ENCODE measurements at places on chromosomes 2 and 18.
A peak's percentile ranks its signal among the peaks of the same experiment; 100 is the strongest.

- DNase-seq: no peak
These were observed 119.9 kb downstream of the DPP4 start for GRCh38 chr2:161954103-161954502.

GRCh38 chr2:10592652-10593051, 97.1 kb downstream of the NOL10 start:
- DNase-seq: no peak

DNA sequence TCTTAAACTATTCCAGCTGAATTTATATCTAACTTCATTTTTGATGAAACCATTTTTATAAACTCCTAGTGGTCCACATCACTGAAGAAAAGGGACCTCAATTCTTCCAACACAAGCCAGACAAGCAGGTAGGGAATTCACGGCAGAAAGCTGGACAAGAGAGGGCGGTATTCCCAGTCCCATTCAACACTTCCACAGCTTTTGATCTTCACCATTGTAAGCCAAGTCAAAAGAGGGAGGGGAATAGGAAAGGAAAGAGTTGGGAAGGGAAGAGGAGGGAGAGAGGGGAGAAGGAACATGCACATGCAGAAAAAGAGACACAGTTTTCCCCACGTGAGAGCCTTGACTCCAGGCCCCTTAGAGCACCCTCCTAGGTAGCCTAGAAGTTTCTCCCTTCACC, 77.4 kb downstream of the CCBE1 start:
- no peak for DNase-seq

- no peak for DNase-seq
These were observed 9.4 kb downstream of the MBD2 start for GRCh38 chr18:54215069-54215468.

DNA sequence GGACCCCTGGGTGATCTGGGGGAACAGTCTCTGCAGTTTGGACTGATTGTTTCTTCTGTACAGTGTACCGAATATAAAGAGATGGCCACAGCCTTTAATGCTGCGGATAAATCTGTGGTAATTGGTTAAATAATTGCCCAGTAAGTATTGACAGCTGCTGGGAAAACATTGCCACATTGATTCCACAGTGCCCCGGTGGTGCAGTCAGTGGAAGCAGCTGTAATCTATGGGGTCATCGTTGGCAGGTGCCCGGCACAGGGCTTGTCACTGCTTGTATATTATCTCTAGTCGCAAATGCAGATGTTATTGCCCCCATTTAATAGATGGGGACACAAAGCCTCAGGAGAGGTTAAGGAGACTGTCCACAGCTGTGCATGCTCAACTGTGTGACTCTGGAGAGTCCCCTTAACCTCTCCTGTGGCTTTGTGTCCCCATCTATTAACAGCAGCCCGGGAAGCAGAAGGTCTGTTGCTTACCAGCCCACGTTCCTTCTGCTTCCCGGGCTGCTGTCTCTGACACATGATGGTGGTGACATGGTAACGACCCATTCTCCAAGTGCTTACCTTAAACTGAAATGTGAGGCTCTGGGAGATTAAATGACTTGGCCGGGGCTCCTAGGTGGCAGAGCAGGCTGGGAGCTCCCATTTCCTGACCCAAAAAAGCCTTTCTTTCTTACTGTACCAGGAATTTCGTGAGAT, 76.9 kb downstream of the NCK2 start:
- DNase-seq: no peak

DNA sequence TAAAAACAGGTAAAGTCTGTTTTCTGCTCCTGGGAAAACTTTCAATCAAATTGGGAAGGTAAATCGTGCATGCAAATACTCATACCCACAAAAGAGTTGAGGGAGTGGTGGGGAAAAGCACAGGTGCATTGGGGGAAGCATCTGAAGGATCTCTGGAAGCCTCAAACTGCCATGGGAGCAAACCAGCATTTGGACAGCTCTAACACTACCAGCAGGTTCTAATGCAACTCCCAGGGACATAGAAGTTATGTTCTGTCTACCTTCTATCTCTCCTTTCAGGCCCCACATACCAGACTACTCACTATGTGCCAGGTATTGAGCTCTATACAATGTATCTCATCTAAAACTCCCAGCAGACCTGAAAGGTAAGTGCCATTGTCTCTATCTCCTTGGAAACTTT, 933.7 kb downstream of the NRXN1 start:
- DNase-seq: no peak

GRCh38 chr2:71560638-71561011, 107.3 kb downstream of the DYSF start:
- no peak for DNase-seq

DNA sequence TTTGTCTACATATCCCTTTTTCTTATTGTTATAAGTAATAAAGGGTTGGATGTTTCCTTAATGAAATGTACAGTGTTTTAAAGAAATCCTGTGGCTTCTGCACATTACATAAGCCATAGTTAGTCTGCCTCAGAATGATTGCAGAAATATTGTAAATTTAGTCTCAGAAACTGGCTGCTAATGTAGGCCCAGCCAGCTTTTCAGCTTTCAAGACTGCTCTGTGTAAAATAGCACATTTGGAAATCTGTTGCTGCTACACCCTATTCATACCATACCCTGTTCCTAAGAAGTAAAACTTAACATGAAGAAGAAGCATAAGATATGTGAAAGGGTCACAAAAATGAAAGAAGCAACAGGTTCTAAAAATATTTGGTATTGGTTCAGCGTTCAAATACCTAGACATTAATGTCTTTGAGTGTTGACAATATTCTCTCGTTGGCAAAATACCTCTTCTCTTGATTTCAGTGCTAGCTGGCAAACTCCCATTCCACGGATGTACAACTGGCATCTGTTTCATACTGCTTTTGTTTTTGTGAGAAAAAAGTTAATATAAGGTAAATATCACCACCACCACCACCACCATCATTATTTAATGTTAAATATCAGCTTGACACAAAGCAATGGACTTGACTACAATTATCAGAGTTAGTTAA, 19.2 kb upstream of the NCKAP1 start:
- DNase-seq: no peak

DNA sequence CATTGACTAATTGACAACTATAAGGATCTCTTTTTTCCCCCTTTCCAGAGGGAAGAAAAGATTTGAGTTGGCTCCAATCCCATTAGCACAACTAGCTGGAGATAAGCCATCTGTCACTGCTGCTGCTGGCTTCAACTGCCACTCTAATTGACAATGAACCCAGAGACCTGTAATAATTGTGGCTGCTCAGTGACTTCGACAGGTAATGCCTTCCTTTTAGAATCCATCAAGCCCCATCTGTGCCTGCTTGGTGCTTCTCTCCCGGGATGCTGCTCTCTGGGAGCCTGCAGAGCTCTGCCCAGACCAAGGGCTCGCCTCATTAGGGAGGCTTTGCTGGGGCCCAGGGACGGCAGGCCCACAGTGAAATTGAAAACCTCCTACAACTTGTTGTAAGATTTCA, 376.7 kb upstream of the SOX11 start:
- no peak for DNase-seq

DNA sequence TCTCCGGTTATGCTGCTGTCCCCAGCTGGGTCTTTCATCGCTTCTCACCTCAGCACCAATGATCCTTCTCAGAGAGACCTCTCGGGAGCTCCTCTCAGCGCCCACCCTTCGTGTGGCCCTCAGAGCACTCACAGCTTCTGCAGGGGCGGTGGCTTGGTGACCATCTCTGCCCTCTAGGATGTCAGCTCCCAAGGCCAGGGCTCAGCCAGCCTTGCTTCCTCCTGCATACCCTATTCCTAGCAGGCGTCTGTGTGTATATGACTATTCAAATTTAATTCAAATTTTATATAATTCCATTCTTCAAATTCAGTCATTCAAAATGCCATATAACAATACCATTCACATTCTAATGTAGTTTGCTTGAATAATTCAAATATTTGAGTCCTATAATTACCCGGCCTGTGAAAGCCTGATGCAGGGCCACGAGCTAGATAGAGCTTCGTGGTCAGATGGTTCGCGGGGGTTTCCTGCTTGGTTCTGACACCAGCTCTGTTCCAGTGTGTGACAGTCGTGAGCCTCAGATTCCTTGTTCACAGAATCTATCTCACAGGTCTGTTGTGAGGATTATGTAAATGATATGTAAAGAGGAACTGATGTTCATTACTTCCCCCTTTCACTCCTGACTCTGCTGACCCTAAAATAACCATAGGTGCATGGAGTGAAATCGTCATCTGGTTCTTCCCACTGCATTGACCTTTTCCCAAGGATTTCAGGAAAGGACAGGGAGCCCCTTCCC, 94.0 kb upstream of the CNGA3 start:
- DNase-seq: peak; percentile 40

GRCh38 chr2:120508567-120509041, 162.7 kb downstream of the INHBB start:
- no peak for DNase-seq

- DNase-seq: no peak
These were observed 22.5 kb downstream of the DAPL1 start for GRCh38 chr2:158817588-158817987.

DNA sequence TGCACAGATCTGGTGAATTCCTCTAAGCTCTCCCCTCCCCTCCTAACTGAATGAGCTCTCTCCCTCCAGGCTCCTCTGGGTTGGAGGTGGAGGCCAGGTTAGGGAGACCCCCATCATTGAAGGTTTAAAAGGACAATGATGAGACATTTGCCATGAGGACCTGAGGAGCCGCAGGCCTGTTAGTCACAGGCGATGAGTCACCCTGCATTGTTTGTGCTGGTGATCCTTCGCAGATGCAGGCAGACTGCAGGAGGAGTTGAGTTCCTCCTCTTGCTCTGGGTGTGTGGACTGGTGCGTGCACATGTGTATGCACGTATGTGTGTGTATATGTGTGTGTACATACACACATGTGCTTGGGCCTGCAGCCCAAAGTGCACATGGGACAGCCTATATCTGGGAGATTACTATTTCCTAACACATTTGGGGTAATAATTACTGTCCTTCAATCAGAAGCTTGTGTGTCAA, 42.0 kb downstream of the MCFD2 start:
- DNase-seq: no peak

GRCh38 chr2:23273786-23274185, 111.2 kb upstream of the KLHL29 start:
- DNase-seq: no peak

DNA sequence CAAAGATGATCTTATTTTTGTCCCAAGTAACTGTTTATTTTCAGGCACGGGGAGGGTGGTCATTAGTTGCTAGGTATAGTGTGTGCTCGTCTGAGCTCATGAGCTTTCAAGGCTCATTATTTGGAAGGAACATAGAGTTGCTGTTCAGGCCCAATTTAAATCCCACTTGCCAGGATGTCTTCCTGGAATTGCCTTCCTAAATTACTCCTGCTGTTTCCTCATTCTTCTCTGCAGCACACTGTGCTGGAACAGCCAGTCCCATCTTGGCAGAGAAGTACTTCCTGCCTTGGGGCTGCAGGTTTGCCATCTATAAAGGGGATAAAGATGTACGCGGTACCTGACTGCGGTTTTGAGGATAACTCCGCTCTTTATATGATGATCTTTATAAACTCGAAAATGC, 37.3 kb downstream of the GREB1 start:
- no peak for DNase-seq

- DNase-seq: no peak
These were observed 168.3 kb downstream of the OTX1 start for GRCh38 chr2:63218800-63219526.

GRCh38 chr2:199985625-199986207, 30.3 kb downstream of the MAIP1 start:
- peak; percentile 38 for DNase-seq

GRCh38 chr2:50953021-50953420, 78.9 kb downstream of the NRXN1 start:
- DNase-seq: no peak

DNA sequence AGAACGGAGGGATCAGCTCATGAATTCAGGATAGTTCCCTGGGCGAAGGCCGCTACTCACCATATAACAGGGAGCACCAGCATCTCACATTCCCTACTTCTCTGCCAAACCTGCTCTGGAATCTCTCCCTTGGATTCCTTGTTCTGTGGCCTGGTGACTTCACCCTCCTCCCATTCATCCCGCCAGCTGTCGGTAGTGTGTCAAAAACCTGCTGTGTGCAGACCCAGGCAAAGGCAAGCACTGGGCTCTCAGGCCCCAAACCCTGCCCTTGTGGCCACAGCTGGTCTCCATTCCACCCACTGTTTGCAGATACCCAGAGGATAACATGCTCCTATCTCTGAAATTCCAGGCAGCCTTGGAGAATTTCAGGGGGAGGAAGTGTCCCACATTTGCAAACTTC, 151.6 kb downstream of the CAPN13 start:
- DNase-seq: no peak

All from germinal center (tissue), 1 donor.